ENCODE measurements at places on chromosomes 2 and 18. TPM values are rescaled to one million over a fixed set of nuclear protein-coding genes. Genes with fewer than 3 reads are reported as not detected.

RNPEPL1 gene
- total RNA-seq, result 21.0 TPM

ARHGAP28 gene
- total RNA-seq, result 9.6 TPM

RGPD4 gene
- not detected for total RNA-seq

VWA3B gene
- not detected for total RNA-seq

- no peak for DNase-seq
- no peaks in the 10 kb centered on the region for H3K4me1 ChIP-seq
- H3K27ac ChIP-seq, result no peak overlapping the region
- H3K27me3 ChIP-seq, result no peaks in the 10 kb centered on the region
Observed at GRCh38 chr18:12637901-12638643, 19.8 kb downstream of the SPIRE1 start.

GRCh38 chr2:183542606-183543005 lies 418.4 kb downstream of the NUP35 start:
- DNase-seq, result no peak
- H3K4me3 ChIP-seq, result no peak overlapping the region
- peaks cover 14% of the 10 kb centered on the region for H3K4me1 ChIP-seq
- H3K27me3 ChIP-seq, result no peaks in the 10 kb centered on the region

- no peaks in the 10 kb centered on the region for H3K27me3 ChIP-seq
- no peak overlapping the region for H3K4me3 ChIP-seq
- H3K36me3 ChIP-seq, result no peaks in the 10 kb centered on the region
- H3K4me1 ChIP-seq, result no peaks in the 10 kb centered on the region
- no peak for DNase-seq
- H3K27ac ChIP-seq, result no peak overlapping the region
Observed at GRCh38 chr2:75007061-75007460, 48.6 kb downstream of the POLE4 start.

DNA sequence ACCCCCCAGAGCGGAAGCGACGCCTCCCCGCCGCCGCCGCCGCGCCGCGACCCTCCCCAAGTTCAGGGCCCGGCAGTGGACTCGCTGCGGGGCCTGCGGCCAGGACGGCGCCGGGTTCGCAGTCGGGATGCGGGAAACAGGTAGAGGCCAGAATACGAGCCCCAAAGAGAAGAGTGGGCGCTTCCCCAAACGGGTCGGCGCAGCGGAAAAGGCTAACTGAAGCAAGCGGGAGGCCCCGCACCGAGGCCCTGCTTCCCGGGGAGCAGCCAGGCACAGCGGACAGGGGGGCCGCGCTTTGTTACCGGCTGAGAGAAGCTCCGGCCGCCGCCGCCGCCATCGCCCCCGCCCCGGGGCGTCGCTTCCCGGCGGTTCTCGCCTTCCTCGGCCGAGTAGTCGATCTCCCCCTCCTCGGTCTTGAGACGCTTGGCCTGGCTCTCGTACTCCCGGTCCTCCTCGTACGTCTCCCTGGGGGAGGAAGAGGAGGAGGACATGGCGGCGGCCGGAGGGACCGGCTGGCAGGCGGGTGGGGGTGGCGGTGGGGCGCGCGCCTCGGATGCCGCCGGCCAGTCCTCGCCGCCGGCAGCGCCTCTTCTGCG lies 494 bp downstream of the HNRNPLL start:
- peak; percentile 57 for DNase-seq
- peak overlapping the region; percentile 94 for H3K27ac ChIP-seq
- peak overlapping the region; percentile 63 for H3K4me3 ChIP-seq

- H3K27me3 ChIP-seq, result no peaks in the 10 kb centered on the region
- DNase-seq, result no peak
- no peaks in the 10 kb centered on the region for H3K36me3 ChIP-seq
- no peak overlapping the region for H3K27ac ChIP-seq
- H3K4me1 ChIP-seq, result no peaks in the 10 kb centered on the region
- H3K4me3 ChIP-seq, result no peak overlapping the region
Observed at GRCh38 chr2:203960811-203961210, 24.2 kb downstream of the ICOS start.

DNA sequence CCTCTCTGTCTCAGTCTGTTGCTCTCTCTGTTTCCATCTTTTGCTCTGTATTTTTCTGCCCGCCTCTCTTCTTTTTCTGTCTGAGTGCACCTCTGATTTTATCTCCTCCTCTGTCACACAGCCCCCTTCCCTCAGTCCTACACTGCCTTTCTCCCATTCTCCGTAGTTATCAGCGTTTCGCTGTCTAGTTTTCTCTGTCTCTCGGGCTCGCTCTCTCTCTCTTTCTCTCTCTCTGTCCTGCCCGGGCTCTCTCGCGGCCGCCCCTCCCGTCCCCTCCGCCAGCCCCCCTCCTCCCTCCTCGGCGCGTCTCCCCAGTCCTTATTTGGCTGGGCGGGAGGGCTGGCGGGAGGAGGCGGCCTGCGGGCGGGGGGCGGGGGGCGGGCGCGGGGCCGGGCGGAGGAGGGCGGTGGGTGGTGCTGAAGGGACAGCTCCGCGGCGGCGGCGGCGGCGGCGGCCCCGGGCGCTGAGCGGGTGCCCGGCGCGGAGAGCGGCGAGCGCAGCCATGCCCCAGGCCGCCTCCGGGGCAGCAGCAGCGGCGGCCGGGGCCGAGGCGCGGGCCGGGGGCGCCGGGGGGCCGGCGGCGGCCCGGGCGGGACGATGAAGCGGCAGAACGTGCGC lies at the start of gene KCNK3:
KCNK3 (plus strand) TSS at position 444 of the 618 bp plus-strand sequence; CDS start at position 598, 154 bp downstream.
- no peak within 1 kb of the TSS for H3K27ac ChIP-seq
- no peaks in the 10 kb centered on the region for H3K4me1 ChIP-seq
- peak within 1 kb of the TSS; percentile 62 for H3K4me3 ChIP-seq
- peak; percentile 83 for DNase-seq
- H3K27me3 ChIP-seq, result peaks cover 46% of the 10 kb centered on the region

DNA sequence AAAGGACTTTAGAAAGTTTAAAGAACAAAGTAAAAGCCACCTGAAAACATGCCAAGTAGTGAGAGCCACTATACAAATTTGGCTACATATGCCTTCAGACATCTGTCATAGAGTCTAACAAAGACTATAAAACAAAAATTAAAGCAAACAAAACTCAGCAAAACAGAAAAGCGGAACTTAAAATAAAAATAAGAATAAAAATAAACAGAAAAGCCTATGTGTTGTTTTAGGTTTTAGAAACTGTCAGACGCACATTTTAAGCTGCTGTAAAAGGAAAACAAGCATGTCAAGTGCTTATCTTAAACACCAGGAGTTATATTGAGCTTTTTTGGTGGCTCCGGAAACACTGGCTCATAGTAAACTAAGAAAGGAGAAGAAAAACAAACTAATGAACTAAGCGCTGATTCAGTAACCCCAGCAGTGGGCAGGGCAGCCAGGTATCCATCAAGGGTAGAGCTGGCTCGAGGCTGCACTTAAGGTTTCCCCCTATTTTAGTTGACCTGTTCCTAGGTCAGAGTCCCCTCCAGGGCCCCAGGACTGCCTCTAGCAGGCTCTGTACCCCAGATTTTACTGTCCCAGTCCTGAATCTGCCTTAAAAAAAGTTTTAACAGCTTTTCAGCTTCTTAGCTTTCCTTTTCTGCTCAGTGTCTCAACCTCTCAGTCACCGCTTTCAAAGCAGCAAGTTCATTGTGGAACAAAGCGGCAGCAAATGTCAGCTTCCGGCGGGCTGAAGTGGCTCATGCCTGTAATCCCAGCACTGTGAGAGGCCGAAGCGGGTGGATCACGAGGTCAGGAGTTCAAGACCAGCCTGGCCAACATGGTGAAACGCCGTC lies 15.4 kb upstream of the RMC1 start:
- H3K27me3 ChIP-seq, result no peaks in the 10 kb centered on the region
- H3K4me3 ChIP-seq, result no peak overlapping the region
- H3K27ac ChIP-seq, result peak overlapping the region; percentile 47
- H3K36me3 ChIP-seq, result no peaks in the 10 kb centered on the region
- peak; percentile 20 for DNase-seq
- H3K4me1 ChIP-seq, result peaks cover 29% of the 10 kb centered on the region

GRCh38 chr18:48975120-48975816 lies 24.5 kb upstream of the SMAD7 start:
- no peak for DNase-seq
- H3K27me3 ChIP-seq, result peaks cover 34% of the 10 kb centered on the region
- no peaks in the 10 kb centered on the region for H3K36me3 ChIP-seq
- H3K4me3 ChIP-seq, result peak overlapping the region; percentile 66
- peaks cover 29% of the 10 kb centered on the region for H3K4me1 ChIP-seq

GRCh38 chr18:30527226-30527625 lies 515.3 kb downstream of the DSC3 start:
- DNase-seq, result no peak
- H3K27me3 ChIP-seq, result no peaks in the 10 kb centered on the region
- no peak overlapping the region for H3K27ac ChIP-seq
- H3K36me3 ChIP-seq, result no peaks in the 10 kb centered on the region
- H3K4me1 ChIP-seq, result peaks cover 18% of the 10 kb centered on the region

- H3K27ac ChIP-seq, result no peak overlapping the region
- no peak overlapping the region for H3K4me3 ChIP-seq
- H3K4me1 ChIP-seq, result no peaks in the 10 kb centered on the region
- H3K36me3 ChIP-seq, result peaks cover 3% of the 10 kb centered on the region
Observed at GRCh38 chr18:36440614-36441013, 143.1 kb downstream of the FHOD3 start.

- H3K27ac ChIP-seq, result no peak overlapping the region
- no peaks in the 10 kb centered on the region for H3K27me3 ChIP-seq
Observed at GRCh38 chr2:204031056-204031455, 94.5 kb downstream of the ICOS start.
